ENCODE measurements at places on chromosomes 6 and 20.

DNA sequence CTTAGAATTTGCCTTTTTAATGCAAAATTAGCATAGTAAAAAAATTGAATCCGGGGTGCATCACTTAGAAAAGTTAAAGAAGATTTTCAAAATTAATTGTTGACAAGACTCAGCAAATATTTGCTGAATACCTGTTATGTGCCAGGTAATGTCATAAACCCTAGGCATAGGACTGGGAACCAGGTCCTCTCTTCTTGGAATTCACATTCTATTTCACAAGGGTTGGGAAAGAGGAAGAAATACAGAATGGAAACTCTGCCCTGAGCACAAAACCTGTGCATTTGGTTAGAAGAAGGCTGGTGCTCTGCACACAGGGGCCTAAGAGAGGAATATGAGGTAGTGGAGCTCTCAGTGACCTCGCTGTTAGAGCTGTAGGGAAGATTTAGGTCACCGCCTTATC is 573.8 kb upstream of the AGPAT4 start:
- DNase-seq: no peak

- DNase-seq: no peak
Measured at GRCh38 chr20:50218987-50219435, 28.4 kb downstream of the CEBPB start.

DNA sequence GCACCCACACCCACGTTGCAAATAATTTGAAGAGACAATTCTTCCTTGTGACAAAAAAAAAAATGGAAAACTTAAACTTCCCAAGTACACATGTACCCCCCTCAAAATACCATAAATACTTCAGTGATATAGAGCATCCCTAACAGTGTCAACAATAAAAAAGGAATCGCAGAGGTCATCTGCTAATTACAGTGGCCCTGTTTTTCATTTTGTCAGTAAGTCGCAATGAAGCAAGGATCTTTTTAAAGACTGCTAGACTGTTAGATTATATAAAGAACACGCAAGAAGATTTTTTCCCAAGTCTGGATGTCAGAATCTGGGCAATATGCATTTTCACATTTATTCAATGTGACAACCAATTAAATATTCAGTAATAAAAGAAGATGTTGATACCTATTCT is 93.9 kb downstream of the EPB41L2 start:
- no peak for DNase-seq

DNA sequence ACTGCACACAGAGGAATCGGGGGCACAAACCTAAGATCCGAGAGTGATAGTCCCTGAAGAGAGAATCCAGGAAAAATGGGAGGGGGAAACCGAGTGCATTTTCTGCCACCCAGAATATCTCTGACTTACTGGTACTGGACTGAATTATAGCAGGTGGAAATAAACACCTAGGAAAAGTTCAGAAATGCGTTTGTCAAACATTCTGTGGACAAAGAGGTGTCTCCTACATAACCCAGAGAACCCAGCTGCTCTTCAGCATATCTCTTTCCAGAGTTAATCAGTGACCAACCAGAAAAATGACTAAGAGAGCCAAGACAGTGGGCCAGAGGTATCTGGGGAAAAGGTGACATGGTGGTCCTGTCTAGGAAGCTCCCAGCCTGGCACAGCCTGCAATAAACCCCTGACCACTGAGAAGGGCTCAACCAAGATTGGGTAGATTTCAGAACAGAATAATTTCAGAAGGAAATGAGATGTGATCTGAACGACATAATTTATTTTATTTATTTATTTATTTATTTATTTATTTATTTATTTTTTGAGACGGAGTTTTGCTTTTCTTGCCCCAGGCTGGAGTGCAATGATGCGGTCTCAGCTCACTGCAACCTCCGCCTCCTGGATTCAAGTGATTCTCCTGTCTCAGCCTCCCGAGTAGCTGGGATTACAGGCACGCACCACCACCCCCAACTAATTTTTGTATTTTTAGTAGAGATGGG is 6.0 kb upstream of the VNN1 start:
- no peak for DNase-seq

- no peak for DNase-seq
Measured at GRCh38 chr6:68328156-68328555, 306.9 kb upstream of the ADGRB3 start.

DNA sequence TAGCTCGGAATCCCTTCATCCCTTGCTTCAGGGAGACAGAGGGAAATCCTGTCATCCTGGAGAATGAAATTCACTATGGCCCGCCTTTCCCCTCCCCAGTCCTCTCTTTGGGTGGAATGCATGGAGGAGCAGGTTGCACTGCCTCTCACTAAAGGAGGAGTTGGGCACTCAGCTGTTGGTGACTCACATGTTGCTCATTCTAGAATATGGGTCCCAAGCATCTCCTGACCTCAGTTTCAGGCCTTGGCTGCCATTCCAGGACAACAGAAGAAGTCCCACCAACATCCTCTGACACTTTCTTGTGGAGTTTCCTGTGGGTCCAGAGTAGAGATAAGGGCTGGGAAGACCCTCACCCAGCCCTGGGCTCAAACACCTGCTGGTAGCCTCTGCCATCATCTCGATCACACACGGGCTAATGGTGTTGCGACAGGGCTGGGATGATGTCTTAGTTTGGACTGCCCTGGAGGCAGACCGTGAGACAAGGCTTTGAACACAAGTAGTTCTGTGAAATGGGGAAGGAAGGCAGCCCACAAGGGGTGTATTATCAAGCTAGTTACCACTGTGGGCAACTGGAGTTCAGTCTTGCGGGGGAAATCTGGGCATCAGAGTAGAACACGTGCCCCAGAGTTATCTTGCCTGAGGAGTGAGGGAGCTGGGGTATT is 52.4 kb upstream of the RNF24 start:
- DNase-seq: no peak

- DNase-seq: no peak
Measured at GRCh38 chr20:23832775-23833513, 6.4 kb upstream of the CST2 start.

- no peak for DNase-seq
Measured at GRCh38 chr6:126268092-126268491, 71.8 kb upstream of the CENPW start.

DNA sequence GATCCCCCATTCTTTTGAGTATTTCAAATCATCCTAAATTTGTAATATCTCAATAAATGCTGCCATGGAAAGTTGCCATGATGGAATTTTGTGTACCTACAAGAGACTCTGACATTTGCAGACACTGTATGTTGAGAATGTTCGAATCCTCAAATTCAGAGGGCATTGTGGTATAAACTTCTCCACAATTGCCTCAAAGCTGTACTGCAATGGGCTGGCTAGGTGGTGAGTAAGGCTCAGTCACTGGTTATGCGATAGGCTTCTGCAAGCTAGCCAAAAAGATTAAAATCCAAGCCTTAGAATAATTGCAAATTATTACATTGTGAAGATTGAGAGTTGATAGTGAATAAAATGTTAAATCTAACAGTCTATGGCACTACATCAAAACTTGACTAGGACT is 130.2 kb upstream of the CEP162 start:
- no peak for DNase-seq

DNA sequence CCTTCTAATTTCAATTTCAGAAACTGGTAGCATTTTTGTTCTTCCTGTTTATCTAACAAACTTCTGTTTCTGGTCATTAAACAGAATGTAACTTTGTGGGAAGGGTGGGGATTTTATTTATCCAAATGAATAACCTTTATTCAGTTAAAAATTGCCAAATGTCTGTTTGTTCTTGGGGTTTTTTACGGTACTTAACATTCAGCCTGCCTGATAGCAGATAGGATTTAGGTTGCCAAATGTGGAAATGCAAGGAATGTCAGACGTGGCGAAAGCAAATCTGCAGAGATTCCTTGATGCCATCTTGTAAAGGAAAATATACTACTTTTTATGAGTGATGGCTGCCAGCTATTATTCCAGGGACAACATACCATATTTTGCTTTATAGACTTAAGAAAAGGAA is 95.7 kb downstream of the LYRM2 start:
- no peak for DNase-seq

DNA sequence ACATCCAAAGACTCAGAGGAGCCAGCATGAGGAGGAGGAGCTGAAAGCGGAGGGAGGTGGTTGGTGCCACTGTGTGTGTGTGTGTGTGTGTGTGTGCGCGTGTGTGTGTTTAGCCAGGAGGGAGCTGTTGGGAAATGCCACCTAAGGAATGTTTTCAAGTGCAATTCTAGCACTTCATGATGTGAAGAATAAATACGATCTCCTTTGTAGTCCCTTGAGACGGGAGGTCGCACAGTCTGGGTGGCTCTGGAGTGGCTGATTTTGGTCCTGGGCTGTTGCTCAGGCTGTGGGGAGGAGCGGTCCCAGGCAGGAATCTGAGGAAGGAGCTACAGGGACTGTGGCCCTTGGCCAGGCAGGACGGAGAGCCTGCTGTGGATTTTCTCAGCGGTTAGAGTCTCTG is 93.7 kb downstream of the PPP1R14C start:
- DNase-seq: no peak

GRCh38 chr20:24782801-24783630 is 166.1 kb upstream of the CST7 start:
- no peak for DNase-seq

GRCh38 chr20:23596579-23597250 is 9.0 kb downstream of the CST9 start:
- no peak for DNase-seq

- no peak for DNase-seq
Measured at GRCh38 chr6:37783856-37784584, 35.5 kb upstream of the ZFAND3 start.

GRCh38 chr6:39806278-39806677 is 14.1 kb downstream of the DAAM2 start:
- DNase-seq: no peak

GRCh38 chr6:25263657-25264056 is 15.5 kb upstream of the CARMIL1 start:
- DNase-seq: no peak

DNA sequence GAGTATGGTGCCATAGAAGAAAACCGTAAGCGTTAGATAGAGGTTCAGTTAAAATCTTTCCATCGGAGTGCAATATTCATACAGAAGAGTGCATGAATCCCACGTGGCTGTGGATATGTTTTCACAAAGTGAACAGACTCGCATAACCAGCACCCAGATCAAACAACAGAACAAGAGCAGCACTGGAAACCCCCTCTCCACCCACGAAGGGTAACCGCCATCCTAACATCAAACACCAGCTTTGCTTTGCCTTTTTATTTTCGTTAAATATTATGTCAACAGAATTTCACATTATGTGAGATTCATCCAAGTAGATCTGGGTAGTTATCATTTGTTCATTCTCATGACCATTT is 4.7 kb downstream of the GTSF1L start:
- peak; percentile 32 for DNase-seq

DNA sequence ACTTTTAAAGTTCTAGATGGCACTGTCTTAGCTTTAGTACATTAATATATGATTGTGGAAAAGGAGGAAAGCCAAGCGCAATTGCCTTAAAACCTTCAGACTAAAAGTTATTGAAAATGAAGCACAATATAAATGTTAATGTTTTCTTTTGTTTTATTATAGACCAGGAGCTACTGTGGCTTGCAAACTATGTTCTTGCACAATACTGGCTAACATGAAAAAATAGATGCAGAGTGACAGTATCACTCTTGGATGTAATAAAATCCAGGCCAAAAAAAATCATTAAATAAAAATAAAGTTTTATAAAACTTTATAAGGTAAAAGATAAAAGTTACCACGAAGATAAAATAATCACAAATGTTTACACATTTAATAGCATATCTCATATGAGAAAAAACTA is 18.3 kb upstream of the PLN start:
- DNase-seq: no peak

- DNase-seq: no peak
Measured at GRCh38 chr6:37515712-37516075, 16.0 kb upstream of the CCDC167 start.
